Stimulated activated CD4-positive, alpha-beta T cell treated with anti-CD3 and anti-CD28 coated beads, TNF-alpha, amount 100 ng/mL, for 1 hour (primary cell): ENCODE measurements at places on chromosomes 6 and 20.

- no peak for DNase-seq
Measured at GRCh38 chr6:16200321-16200883, 38.0 kb upstream of the GMPR start.

GRCh38 chr6:3259491-3259958 lies 778 bp downstream of the PSMG4 start:
- no peak for DNase-seq

- no peak for DNase-seq
Measured at GRCh38 chr6:113528111-113528510, 329.0 kb upstream of the MARCKS start.

GRCh38 chr6:108838101-108838717 lies 10.0 kb upstream of the ARMC2 start:
- DNase-seq = no peak

GRCh38 chr20:37699202-37699601 lies 5.4 kb downstream of the CTNNBL1 start:
- no peak for DNase-seq

GRCh38 chr6:20892365-20892764 lies 358.1 kb downstream of the CDKAL1 start:
- DNase-seq = no peak

DNA sequence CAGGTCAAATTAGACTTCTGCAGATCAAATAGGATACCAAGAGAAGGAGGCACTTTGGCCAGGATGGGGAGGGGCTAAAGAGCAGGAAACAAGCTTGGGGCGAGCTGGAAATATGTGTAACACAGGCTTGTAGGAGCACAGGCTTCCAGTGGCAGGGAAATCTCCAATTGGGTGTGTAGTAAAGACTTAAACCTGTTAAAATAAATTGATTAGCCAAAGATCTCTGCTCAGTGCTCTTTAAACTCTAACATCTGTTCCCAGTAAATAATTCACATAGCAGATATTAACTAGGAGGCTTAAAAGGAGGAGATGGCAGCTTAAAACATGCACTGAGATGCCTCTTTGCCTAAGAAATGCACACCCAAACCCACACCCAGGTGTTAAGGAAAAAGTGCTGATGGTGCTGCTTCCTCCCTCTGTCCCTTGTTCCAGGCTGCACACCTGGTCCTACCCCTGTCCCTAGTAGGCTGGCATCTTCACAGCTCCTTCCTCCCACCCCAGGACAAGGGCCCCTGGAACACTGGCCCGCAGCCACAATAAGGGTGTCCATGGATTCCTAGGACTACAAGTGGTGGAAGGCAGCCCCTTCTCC lies 93.5 kb upstream of the MLN start:
- DNase-seq = no peak

GRCh38 chr6:30787954-30788353 lies 43.6 kb upstream of the IER3 start:
- DNase-seq = no peak

GRCh38 chr6:163671791-163672190 lies 257.3 kb downstream of the QKI start:
- DNase-seq = no peak

GRCh38 chr20:15875446-15875845 lies 697.8 kb downstream of the KIF16B start:
- no peak for DNase-seq
